ENCODE measurements at places on chromosomes 7 and 10. TPM values are rescaled to one million over a fixed set of nuclear protein-coding genes. Genes with fewer than 3 reads are reported as not detected.

The TFEC gene
- total RNA-seq, result 0.06 TPM

The TET1 gene
- total RNA-seq, result 2.8 TPM

The DPYSL4 gene
- total RNA-seq, result 1.5 TPM

The MRM2 gene
- total RNA-seq, result 30.6 TPM

The PMS2 gene
- 20.4 TPM for total RNA-seq

The NPC1L1 gene
- total RNA-seq, result 0.09 TPM

DNA sequence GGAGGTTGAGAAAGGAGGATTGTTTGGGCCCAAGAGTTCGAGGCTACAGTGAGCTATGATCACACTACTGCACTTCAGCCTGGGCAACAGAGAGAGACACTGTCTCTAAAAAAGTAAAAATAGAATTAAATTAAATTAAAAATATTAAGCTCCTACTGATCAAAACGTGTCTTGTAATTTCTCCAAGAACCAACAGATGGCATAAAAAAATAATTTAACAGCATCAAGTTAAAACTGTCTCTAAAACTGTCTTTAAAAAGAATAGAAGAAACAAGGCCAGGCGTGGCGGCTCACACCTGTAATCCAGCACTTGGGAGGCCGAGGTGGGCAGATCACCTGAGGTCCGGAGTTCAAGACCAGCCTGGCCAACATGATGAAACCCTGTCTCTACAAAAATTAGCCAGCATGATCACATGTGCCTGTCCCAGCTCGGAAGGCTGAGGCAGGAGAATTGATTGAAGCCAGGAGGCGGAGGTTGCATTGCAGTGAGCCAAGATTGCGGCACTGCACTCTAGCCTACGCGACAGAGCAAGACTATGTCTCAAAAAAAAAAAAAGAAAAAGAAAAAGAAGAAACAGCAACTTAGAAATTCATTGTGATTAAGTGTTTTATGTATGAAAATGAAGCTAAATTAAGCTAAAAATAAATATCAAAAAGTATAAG, 24.5 kb downstream of the MTPAP start:
- no peak for DNase-seq

DNA sequence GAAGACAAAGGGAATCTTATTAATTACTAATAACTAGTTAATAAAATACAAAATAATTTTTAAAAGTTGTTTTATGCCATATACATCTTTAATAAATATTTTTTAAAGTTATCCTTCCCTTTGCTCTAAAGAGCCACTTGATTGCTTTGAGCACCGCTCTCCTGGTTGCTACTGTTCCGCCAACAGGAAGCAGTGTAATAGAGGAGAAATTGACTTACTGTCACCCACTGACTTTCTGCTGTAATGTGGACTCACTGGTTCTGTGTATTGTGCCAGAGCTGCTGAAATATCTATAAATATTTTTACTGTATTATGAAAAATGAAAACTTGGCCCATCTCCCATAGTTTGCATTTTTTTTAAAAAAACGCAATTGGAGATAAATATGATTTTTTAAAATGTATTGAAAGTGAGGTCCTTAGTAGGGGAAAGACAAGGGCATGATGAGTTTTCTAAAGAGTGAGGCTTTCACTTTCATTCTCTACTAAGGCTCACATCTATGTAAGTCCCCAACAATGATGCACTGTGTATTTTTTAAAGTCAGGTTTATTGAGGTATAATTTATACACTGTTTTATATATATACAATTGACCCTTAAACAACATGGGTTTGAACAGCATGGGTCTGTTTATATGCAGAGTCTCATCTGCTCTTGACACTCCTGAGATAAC, 100.5 kb downstream of the NPY start:
- DNase-seq, result no peak

GRCh38 chr7:4014346-4015050, 667.6 kb upstream of the FOXK1 start:
- no peak for DNase-seq

DNA sequence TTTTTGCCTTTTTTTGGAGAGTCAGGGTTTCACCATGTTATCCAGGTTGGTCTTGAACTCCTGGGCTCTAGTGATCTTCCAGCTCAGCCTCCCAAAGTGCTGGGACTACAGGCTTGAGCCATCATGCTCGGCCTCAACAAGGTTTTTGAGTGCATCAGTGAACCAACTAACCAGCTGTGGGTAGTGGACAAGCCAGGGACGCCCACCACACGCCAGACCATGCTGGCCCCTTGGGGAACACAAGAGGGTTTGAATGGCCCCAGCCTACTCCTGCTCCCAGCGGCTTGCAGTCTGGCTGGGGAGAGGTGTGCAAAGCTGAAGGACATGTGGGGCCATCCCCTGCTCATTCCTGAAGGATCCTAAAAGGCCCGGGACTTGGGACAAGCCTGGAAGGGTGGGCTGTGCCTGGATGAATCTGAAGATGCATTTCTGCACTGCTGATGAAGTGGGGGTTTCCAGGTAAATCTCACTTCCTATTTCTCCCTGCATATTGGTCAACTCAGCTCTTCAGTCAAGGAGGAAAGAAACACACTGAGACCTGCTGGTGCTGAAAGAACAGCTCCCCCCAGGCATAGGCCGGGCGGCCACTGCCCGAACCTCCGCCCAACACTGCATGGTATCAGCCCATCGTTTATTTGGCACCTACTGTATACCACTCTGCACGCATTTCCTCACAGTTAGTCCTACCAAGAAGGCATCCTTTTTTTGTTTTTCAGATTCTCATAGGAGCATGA, 6.9 kb downstream of the MMD2 start:
- no peak for DNase-seq

DNA sequence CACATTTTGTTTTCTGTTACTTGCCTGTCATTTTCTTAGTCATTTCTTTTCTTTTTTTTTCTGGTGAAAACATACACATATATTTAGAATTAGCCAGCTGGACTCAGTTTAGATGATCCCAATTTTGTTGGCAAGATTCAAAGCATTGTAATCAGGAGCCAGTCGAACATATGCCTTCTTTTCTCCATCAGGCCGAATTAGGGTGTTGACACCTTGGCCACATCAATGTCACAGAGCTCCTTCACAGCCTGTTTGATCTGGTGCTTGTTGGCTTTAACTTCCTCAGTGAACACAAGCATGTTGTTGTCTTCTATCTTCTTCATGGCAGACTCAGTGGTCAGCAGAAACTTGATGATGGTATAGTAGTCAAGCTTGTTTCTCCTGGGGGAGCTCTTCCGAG, 32.6 kb downstream of the PHF14 start:
- no peak for DNase-seq

DNA sequence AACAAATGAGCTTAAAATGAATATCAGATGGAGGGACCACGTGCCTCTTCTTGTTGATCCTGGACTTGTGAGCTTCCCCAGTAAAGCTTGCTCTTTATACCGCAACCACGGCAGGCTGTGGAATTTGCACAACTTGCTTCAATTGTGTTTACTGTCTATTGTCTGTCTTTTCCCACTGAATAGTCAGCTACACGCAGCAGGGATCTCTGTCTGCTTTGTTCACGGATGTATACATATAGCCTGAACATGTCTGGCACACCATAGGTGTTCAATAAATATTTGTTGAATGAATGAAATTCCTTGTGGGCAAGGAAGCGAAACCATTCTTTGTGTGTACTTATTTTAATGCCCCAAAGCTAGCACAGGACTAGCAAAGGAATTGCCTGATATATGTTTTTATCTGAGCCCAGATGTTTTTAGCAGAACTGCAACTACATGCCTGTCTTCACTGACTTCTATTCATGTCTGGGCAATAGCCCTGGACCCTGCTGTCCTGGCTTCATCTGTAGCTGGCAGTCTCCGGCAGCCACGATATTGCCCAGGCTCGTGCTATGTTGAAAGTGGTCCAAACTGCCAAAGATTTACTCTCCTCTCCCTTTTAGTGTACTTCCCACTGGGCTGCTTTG, 29.9 kb upstream of the IFRD1 start:
- DNase-seq, result no peak

DNA sequence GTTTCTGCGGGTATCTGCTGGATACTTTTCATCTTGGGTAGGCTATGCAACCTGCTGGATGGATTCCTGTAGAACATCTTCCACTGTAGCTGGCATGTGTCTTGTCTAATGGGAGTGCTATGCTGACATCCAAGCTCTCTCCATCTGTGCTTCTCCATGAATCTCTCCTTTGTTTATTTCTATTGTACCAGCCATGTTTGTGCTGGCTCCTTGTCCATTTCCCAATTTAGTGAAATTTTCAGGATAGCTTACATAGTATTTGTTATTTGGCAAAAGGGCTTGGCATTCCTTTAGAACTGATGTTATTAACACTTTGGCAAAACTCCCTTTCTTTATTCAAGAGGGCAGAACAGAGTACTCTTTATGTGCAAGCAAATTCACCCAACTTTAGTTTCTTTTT, 198.0 kb downstream of the CSTF2T start:
- no peak for DNase-seq

GRCh38 chr10:84158550-84158949, 15.1 kb upstream of the GPR15LG start:
- no peak for DNase-seq

DNA sequence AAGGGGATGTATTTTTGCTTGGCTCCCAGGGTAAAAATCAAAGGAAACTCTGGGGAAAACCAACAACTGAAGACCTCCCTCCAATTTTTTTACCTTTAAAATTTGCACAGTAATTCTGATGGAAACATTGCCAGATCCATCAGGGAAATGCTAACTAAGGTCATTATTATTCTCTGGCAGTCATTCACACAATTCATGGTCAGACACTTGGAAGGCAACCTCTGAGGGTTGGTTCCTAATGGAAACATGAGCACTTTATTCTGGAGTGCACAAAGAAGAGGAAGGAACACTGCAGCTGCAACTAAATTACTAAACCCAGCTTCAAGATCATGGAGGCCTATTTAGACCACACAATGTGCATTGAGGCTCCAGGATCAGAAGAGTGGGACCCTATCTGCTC, 34.2 kb downstream of the SRI start:
- DNase-seq, result no peak

- no peak for DNase-seq
Observed at GRCh38 chr7:29005406-29005805, 47.3 kb upstream of the TRIL start.

DNA sequence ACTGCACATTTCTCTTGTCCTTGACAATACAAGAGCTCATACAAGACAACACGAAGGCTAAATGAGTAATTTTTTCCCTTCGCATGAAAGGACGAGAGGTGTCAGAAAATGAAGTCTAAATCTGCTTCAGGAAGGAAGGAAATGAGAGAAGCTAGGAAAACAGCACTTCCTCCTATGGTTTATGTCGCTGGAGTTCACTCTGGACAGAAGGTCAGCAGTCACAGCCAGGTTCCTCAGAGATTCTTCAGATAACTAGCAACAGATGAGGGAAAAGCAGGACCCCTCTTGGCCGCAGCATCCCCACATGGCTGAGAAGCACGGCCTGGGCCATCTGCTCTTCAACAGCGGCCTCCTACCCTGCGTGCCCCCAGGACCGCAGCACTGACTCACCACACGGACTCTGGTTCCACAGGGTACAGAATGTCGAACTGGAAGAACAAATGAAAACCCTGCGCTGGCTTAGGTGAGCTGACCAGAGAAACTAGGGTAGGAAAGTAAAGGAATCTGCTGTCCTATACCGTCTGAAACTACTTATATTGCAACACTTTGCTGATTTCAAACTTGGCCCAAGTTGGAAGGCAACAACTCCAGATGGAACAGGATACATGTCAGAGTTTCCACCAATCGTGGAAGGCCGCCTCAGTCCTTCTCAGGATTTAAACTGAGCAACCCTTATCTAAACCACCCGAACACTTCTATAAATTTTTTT, 26.3 kb downstream of the DNMBP start:
- no peak for DNase-seq

- DNase-seq, result no peak
Observed at GRCh38 chr10:99235658-99236626, at the start of gene HPSE2. TSS of gene HPSE2 (minus strand) at chr10:99235852.

DNA sequence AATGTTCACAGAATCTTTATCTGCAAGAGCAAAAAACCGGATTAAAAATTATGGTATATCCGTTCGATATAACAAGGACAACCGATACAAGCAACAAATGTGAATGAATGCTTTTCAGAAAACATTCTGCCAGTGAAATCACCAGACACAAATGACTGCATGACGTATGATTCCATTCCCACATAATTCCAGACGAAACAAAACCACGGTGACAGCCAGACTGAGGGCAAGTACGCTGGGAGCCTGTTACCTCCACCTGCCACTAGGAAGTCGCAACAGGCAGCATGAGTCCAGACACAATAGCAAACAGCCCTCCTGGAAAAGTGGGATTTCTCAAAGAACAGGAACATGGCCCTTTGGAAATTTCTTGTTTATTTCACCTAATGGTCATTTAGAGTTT, 41.7 kb downstream of the MAD1L1 start:
- DNase-seq, result no peak
